Esophagus mucosa (tissue), 1 donor: ENCODE measurements at places on chromosomes 2 and 18. TPM values are rescaled to one million over a fixed set of nuclear protein-coding genes. Genes with fewer than 3 reads are reported as not detected.

GRCh38 chr2:125397535-125398251, 1258.3 kb upstream of the GYPC start:
- ATAC-seq: no peak

GRCh38 chr18:54392543-54393023, 34.9 kb downstream of the C18orf54 start:
- peak; percentile 72 for ATAC-seq

GRCh38 chr18:9683418-9684396, 24.4 kb upstream of the RAB31 start:
- ATAC-seq: peak; percentile 34

- no peak for ATAC-seq
Observed at GRCh38 chr2:137981112-137981656, 16.9 kb downstream of the HNMT start.

DNA sequence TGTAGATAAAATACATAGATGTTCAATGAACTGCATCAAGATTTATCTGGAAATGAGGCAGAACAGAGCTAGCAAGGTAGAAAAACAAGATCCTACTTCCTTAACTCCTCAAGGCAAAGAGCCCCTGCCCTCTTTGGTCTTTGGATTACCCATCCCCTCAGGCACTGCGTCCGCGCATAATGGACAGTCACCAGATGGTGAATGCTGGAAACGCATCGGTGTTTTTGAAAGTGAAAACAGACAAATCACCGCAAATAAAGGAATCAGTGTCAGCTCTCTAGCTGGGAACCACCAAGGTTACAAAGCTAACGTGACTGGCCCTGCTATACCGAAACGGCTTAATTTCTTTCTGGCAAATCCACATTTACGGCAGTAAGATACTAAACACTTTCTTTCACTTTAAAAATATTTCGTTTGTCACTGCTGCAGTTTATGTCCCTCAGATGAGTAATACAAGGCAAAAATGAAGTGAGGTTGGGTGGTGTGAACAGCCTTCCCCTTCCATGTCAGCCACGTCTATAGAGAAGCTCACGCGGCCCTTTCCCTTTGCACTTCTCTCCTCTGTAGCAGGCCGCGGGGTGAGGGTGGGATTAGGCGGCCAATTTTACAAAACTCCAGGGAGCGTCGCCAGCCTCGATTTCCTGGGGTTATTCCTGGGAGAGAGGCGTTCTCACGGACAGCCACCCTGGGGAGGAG, 627 bp upstream of the GALR1 start:
- no peak for ATAC-seq

DNA sequence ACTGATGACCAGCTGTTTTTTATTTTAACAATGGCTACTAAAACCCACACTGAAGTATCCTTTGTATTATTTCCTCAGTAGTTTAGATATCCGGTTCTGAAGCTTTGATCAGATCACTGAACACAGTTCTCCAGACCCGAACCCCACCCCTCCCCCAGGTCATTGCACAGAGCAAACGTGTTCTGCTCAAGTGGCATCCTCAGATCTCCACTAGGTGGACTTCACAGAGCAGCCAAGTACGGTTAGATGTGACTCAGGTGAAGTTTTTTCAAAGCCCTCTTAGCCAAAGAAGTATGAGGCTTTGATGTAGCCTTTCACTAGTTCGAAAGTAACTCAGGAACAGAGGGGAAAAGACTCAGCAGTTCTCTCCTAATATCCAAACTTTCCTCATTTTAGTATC, 142.7 kb upstream of the NRP2 start:
- no peak for ATAC-seq

GRCh38 chr2:50838316-50838715, 193.6 kb downstream of the NRXN1 start:
- no peak for ATAC-seq

GRCh38 chr2:239306274-239307220, 94.3 kb downstream of the HDAC4 start:
- ATAC-seq: no peak

DNA sequence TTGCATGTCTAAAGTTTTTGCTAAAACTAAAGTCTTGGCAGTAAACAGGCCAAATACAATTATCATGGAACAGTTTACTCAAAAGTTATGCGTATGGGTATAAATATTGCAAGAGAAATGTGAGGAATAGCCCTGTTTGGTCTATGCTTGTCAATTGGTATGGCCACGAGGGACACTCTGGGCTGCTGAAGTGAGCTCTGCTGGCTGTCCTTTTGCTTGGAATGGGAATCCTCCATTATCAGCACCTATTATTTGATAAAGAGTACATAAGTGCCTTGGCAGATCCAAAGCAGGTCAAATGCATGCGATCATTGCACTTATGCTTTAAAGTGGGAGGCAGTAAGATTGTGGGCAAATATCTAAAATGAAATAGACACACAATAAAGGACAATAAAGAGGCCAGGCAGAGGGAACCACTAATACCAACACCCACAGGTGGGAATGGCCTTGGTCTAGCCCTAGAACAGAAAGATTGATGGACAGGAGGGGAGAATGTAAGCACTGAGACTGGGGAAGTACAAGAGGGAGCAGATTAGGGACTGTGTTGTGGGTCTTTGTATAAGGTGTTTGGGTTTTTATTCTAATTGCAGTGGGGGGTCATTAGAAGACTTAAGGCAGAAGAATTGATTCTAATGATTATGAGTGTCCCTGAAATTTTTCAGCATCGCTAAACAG, 60.0 kb upstream of the NOSTRIN start:
- no peak for ATAC-seq

GRCh38 chr2:41853427-41854191, 194.2 kb upstream of the PKDCC start:
- ATAC-seq: no peak

DNA sequence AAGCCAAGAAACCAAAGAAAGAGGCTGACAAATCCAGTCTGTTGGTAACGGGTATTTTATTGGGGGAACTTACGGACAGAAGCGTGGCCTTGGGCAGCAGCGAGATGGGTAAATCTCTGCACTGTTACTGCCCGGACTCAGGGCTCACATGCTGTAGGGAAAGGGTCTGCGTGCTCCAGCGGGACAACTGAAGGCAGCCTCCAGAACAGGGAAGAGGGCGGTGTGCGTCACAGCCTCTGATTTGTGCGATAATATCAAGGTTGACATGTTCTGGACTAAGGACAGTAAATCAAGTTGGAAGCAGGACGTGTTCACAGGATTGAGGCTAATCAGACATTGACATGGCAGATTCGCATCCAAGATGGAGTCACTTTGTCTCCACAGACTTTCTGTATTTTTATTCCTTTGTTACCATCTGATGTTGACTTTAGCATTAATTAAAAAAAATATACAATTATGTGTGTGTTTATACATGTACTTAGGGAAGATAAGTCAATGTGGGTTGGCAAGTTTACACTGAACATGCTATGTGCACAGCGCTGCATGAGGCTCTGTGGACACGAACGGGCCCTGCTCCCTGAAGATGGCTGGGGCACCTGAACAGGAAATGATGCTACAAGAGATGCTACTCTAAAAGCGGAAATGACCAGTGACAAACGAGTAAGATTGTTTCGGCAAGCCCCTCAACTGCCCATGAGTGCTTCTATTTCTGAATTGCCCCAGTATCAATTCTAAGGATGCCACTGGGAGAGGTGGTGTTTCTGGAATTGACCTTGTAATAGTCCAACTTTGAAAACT, 22.6 kb upstream of the DCDC2C start:
- no peak for ATAC-seq

- no peak for ATAC-seq
Observed at GRCh38 chr2:138724729-138725459, 55.3 kb downstream of the NXPH2 start.

DNA sequence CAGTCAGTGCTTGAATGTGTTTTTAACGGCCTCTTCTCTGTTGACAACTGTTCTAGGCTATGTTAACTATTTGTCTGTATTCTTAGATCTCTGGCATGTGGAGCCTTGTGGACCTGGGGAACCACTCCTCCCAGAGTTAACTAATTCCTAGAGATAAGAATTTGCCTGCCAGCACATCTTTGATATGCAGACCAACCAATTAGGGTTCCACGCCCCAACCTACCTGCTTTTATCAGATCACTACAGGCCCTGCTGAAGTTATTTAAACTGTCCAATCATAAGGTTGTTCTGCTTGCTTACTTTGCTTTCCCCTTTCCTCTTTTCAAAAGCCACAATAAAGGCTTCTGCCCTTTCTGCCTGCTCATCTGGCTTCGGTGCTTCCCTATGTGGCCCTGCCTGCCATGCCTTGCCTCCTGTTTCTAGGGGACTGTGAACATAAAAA, 8.5 kb upstream of the CYBRD1 start:
- ATAC-seq: no peak

DNA sequence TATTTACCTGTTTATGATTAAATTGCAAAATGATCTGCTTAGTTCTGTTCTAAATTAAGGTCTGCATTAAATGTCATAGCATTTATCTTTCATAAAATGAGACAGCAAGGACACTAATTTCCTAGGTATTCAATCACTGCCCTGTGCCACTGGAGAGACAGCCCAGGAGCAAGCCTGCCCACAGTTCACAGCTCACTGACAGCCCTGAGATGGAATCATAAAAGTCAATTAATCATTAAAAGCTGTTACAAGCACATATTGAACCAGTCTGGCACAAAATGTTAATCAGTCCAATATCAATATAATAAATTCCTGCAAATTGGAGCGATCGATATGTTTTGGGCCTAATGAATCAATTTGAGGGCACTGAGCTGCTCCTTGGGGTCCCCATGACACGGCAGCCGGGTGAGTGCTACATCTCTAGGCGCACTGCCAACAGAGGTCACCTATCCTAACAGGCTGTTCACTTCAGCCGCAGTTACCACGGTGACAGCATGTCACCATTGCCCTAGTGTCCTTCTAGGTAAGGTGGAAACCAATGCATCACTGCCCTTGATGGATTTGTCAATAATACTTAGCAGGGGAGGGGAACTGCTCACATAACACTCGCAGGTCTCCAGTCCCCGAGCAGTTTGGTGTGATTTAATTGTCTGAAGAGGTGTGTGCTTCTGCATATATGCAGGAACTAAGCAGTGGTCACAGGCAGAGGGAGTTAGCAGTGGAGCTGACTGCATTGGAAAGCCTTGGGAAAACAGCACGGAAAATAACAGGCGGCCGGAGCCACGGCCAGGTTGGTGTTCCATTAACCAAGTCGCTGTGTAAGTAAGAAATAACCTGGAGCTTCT, 47.3 kb downstream of the POU3F3 start:
- no peak for ATAC-seq

- ATAC-seq: peak; percentile 27
Observed at GRCh38 chr2:86068136-86068588, 37.5 kb downstream of the POLR1A start.

DNA sequence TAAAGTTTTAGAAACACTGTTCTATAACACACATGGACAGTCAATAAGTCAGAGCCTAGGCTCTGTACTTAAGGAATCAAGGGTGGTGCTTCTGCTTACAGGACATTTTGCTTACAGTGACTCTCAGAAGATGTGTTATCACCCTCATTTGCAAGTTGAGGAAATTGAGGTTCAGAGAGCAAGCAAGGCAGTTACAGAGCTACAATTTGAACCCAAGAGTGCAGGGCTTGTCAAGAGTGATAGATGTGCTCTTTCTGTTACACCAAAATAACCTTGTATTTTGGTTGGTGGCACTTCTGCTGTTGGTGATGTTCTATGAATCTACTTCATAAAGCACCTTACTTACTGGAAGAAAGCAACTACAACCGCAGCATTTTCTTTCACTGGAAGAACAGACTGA, 170.2 kb downstream of the THADA start:
- ATAC-seq: no peak

DNA sequence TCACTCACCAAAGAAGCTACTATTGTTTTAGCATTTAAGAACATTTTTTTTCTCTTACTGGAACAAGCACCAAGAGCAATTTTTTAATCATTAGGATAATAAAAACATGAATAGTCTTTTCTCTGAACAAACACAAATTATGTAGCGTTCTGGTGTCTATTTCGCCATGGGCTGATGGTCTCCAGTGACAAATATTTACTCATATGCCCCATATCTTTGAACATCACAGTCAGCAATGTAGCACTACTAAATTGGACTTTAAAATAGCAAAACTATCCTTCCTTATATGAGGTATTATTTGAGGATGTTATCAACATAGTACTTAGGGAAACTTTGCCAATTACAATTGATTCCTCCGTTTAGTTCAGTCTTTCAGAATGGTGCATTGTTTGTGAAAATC, 1326.0 kb upstream of the ZEB2 start:
- ATAC-seq: no peak

DNA sequence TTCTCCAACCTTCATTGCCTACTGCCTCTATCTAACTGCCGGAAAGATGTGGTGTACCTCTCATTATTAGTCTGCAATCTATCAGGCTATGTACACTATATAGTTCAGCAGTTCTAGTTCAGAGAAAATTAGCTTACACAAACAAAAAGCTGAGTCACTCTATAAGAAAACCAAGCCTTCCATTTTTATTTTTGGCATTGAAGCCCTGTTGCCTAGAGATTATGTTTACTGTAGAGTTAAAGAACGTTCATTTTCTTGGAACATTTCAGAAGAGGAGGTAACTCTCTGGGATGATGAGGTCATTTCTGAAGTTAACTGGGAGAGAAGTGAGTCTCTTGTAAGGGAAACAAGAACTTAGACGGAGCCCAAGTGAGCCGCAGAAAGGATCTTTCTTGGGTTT, 133.5 kb downstream of the FAM124B start:
- peak; percentile 95 for ATAC-seq

DNA sequence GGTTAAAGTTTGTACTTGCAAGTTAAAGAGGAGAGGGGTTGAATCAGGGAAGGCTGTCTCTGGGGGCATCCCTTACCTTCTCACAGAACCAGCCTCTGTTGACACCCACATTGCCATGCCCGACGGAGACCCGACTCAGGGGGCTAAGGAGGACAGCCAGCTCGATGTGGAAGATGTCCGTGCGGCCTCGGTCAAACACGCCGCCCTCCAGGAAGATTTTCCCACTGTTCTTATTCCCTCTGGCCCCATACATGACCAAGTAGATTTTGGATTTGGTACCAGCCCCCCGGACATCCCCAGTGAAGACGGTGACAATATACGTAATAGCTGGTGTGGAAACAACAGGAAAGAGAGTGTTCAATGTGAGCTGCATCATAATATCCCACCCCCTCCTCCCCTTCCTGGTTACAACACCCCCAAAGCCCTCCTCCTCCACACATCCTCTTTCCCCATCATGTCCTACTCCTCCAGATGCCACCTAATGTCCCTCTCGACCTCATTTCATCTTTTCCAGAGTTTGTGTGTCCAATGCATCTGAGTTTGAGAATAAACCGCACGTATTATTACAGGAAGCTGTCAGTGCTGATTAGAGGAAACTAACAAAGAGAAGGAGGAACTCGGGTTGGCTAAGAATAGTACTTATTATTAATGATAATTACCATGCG, 55.7 kb downstream of the LOXHD1 start:
- no peak for ATAC-seq

GRCh38 chr2:138275881-138276280, 225.7 kb upstream of the SPOPL start:
- no peak for ATAC-seq

GRCh38 chr2:135043345-135043744, 3.9 kb downstream of the MAP3K19 start:
- ATAC-seq: no peak

GRCh38 chr2:47265158-47265557, 110.0 kb upstream of the STPG4 start:
- no peak for ATAC-seq

The CRYGC gene
- not detected for total RNA-seq

The CDH2 gene
- total RNA-seq: not detected

The DSG2 gene
- 22.4 TPM for total RNA-seq

The COL3A1 gene
- total RNA-seq: 43.8 TPM

The ALPG gene
- not detected for total RNA-seq

The NHEJ1 gene
- 8.9 TPM for total RNA-seq

The EFR3B gene
- 0.48 TPM for total RNA-seq

The DRC1 gene
- not detected for total RNA-seq

The C2orf74 gene
- total RNA-seq: 2.9 TPM

The TUBA3D gene
- total RNA-seq: not detected
